ENCODE measurements at places on chromosomes 2 and 18. TPM values are rescaled to one million over a fixed set of nuclear protein-coding genes. Genes with fewer than 3 reads are reported as not detected.

GRCh38 chr2:200596774-200597570 is 11.2 kb downstream of the AOX1 start:
- DNase-seq, result no peak

Gene FNDC4
- 17.4 TPM for total RNA-seq

GRCh38 chr2:150208689-150209088 is 278.8 kb downstream of the RND3 start:
- DNase-seq, result no peak

DNA sequence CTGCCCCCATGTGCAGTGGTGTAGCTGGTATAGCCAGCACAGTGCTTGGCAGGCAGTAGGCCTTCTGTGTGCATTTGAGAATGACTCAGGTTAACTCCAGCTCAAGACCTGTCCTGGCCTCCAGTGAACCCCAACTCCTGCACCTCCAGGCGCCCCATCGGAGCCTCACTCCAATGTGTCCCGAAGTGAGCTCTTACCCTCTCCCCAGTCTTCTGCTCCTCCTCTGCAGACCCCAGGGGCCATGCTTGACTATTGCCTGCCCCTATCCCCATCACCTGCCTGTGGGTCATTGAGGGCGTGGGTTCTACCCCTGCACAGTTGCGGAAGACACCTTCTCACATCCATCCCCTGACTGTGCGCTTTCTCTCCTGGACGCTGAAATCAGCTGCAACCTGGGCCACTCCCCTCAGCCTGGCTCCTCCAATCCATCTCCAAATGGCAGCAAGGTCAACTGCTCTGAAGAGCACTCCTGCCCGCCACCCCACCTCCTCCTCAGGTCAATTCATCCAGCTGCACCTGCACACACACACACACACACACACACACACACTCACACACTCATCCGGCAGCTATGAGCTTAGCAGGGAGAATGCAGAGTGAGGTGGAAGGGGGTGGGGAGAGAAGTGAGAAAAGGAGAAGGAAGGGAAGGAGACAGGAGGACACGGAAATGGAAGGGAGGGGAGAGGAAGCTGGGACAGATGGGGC is 130.3 kb upstream of the GLI2 start:
- peak; percentile 52 for DNase-seq

- DNase-seq, result no peak
Measured at GRCh38 chr2:156465573-156465972, 29.4 kb downstream of the GPD2 start.

DNA sequence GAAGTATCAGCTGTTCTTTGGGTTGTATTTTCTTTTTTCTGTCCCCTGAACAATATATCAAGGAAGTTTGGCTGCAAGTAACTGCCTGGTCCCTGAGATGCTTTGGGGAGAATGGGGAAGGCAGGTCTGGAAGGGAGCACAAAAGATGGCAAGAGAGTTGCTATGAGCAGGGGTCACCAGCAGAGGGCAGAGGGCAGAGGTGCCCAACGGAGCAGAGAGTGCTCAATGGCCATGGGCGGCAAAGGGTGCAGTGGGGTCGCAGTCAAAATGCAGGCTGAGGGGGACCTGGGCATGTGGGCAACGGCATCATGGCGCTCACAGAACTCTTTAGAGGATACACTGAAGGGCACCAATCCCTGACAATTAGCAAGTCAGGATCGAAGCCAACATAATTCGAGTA is 107.7 kb upstream of the ATP8B1 start:
- DNase-seq, result no peak

Gene EMILIN2
- total RNA-seq, result 9.3 TPM

Gene GKN1
- 0.37 TPM for total RNA-seq

Gene APCDD1
- total RNA-seq, result 41.3 TPM

DNA sequence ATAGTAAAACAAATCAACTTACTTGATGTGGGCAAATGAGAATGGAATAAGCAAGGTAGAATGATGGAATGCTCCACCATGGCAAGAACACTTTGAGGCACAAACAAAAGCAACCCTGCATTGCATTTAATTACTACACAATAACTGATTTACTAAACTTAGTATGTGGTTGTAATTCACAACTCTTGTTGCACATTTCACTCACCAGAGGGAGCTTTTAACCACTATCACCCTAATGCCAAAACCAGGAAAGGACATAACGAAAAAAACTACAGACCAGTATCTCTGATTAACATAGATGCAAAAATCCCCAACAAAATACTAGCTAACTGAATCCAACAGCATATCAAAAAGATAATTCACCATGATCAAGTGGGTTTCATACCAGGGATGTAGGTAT is 659.8 kb downstream of the CPS1 start:
- DNase-seq, result no peak

DNA sequence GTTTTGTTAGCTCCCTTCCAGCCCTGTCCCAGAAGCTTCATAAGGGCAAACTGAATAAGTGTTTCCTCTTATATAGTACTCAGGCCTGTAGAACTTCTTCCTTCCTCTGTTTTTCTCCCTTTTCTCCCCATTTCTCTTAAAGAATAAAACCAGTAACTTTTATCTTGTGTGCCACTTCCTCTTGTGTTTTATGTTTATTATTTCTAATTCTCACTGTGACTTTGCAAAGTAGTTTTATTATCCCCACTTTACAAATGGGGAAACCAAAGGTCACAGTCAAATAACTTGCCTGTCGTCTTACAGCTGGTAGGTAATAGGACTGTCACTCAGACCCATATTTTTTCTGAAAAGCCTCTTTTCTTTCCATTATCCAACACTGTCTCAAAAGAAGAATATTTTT is 42.4 kb downstream of the RBBP8 start:
- DNase-seq, result no peak

GRCh38 chr2:42513252-42513918 is 19.6 kb upstream of the KCNG3 start:
- DNase-seq, result no peak

Gene POU3F3
- 7.7 TPM for total RNA-seq

Gene SLC20A1
- total RNA-seq, result 94.5 TPM

DNA sequence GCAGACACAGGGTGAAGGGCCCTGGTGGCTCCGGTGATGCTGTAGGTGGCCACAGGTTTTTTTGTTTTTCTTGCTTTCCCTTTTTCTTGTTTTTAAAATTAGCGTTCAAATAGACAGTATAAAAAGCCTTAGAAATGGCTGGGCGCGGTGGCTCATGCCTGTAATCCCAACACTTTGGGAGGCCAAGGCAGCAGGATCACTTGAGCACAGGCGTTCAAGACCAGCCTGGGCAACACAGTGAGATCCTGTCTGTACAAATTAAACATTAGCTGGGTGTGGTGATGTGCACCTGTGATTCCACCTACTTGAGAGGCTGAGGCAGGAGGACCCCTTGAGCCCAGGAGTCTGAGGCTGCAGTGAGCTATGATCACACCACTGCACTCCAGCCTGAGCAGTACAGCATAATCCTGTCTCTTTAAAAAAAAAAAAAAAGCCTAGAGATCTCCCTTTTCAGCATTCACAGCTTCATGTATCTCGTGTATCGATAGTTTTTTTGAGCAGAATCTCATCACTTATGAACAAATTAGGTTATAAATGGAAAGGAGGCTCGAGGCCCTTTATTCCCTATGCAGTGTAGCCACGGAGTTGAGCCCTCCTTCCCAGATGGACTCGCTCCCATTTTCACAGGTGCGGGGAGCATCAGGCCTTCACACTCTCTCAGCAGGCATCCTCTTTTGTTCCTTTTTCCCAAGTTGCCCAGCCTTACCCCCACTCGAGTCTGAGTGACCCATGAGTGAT is 50.8 kb downstream of the EMILIN2 start:
- peak; percentile 26 for DNase-seq

Gene NPHP1
- total RNA-seq, result 3.3 TPM

GRCh38 chr18:12238826-12239225 is 15.3 kb upstream of the CIDEA start:
- no peak for DNase-seq

Gene LINC00305
- not detected for total RNA-seq

Gene CXCR4
- total RNA-seq, result not detected

DNA sequence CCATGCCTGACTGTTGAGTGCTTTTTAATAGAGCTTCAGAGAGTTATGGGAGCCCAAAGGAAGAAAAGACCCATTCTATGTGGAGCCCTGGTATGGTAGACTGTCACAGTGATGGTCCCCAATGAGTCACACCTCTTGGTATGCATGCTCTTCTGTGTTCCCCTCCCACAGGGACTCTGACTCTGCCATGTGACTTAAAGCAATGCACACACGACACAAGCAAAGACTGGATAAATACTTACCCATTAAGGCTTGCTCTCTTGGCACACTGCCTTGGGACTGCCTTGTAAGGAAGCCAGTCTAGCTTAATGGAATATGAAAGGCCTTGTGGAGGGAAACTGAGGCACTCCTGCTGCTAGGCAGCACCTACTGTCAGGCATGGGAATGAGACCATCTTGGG is 16.7 kb upstream of the DTNB start:
- no peak for DNase-seq

DNA sequence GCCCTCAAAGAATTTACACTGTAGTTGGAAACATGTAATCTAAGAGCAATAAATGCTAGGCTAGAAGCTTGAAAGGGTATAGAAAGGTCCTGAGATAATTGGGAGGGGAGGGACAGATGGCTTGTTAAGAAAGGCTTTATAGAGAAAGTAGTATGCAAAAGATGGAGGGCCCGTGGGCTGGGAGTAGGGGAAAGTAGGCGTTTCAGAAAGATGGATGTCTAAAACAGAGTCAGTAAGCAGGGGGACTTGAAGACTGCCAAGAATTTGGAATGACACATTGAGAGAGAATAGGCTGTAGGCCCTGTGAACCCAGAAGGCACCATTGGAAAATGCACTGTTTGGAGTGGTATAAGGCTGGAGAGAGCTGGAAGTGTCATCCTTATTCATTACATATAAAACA is 822 bp downstream of the PSMG2 start:
- no peak for DNase-seq

Data from chondrocyte (in vitro differentiated cells).